ENCODE measurements at places on chromosomes 6 and 20. TPM values are rescaled to one million over a fixed set of nuclear protein-coding genes. Genes with fewer than 3 reads are reported as not detected.

DNA sequence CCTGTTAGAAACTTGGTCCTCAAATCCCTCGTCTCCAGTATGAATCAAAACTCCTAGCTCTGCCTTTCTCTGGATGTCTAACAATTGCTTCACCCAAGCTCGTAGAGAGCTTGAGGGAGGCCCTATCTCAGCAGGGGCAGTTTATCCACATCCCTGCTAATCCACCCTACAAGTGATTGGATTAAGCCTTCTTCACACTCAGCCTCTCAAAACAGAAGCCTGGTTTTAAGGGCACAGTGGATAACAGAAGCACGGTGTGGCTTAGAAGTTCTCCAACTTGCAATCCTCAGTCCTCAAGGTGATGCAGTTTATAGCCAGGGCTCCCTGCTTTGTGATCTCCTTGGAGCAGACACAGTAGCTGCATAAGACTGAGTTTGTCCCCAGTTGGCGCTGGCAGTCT lies 383.9 kb downstream of the KIF16B start:
- H3K36me3 ChIP-seq = no peaks in the 10 kb centered on the region
- H3K4me1 ChIP-seq = no peaks in the 10 kb centered on the region
- DNase-seq = no peak
- H3K27me3 ChIP-seq = peaks cover 2% of the 10 kb centered on the region

- DNase-seq = no peak
- H3K27ac ChIP-seq = no peak overlapping the region
- no peak overlapping the region for H3K4me3 ChIP-seq
- peaks cover 76% of the 10 kb centered on the region for H3K4me1 ChIP-seq
- H3K27me3 ChIP-seq = no peaks in the 10 kb centered on the region
These were observed 18.7 kb downstream of the KCNQ5 start for GRCh38 chr6:72640615-72640930.

The SLC25A27 gene
- 0.48 TPM for total RNA-seq

The PARD6B gene
- 0.59 TPM for total RNA-seq

- peaks cover 25% of the 10 kb centered on the region for H3K4me1 ChIP-seq
- no peak overlapping the region for H3K27ac ChIP-seq
- no peaks in the 10 kb centered on the region for H3K36me3 ChIP-seq
- H3K4me3 ChIP-seq = no peak overlapping the region
These were observed 87.4 kb downstream of the NOL4L start for GRCh38 chr20:32497589-32498224.
